ENCODE measurements at places on chromosomes 1 and 21. TPM values are rescaled to one million over a fixed set of nuclear protein-coding genes. Genes with fewer than 3 reads are reported as not detected.

Gene ETV3L
- not detected for total RNA-seq

GRCh38 chr1:183034682-183035081, 11.5 kb downstream of the LAMC1 start:
- no peak for DNase-seq

- peak; percentile 46 for DNase-seq
Measured at GRCh38 chr21:44853601-44854390, 19.7 kb downstream of the PTTG1IP start.

Gene CNR2
- total RNA-seq: not detected

DNA sequence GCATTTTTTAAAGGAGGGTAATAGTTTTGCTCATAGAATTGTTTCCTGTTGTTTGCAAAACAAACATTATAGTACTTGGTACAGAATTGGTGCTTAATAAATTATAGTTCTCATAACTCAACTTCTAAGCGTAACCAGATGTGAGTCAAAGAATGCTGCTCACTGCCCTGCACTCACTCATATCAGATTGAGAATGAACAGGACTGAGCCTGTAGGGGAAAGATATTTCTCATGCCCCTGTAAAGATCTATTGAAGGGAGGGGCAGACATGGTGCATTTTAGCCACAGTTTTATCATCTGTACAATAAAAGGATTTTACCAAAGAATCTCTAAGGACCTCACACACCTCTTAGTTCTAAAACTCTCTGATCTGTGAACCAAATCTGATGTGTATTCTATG, 358.5 kb downstream of the SEC16B start:
- no peak for DNase-seq

Data from breast epithelium (tissue), 4 donors.